ENCODE measurements at places on chromosomes 3 and 15.

GRCh38 chr15:83378921-83379578 lies 68.1 kb upstream of the SH3GL3 start:
- DNase-seq, result no peak

DNA sequence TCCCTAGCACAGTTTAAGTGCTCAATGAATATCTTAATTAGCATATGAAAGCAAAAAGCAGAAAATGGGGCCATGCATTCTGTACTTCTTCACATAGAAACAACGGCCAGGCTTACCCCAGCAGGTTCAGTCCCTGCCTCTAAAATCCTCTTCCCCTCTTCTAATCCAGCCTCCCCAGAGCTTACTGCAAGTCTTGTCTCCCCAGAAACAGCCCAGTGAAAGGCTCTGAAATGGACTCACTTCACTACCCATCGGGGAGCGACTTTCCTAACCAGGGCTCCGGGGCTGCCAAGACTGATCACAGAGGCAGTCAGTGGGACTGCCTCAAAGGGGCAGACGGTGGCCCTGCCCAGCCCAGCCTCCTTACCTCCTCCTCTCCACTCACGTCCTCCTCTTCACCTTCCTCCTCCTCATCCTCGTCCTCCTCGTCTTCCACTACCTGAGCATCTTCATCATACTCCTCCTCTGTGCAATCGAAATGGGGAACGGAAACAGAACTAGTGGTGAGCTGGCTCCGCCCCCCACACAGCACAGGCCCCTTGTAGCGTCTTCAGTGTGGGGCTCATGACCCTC lies 38.0 kb downstream of the ANP32A start:
- DNase-seq, result no peak

DNA sequence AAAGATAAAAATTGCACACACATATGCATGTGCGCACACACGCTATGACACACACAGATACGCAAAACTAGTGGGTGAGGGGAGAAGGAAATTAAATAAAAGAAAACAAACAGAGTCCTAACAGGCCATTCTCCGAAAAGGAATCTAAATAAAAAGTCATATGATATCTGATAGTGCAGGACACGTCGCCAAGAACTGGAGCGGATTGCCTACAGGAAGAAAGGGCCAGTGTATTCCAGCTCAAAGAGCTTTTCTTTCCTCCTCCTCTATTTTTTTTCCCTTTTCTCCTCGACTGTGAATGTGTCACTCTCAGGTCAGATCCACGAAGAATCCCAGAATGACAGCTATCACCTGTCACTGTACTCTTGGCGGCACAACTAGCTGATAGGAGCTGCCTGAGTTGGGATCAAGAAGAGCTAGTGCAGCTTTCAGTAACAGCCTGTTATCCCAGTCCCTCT lies 157.8 kb downstream of the TIGIT start:
- DNase-seq, result no peak

GRCh38 chr15:57470543-57470942 lies 94.2 kb downstream of the CGNL1 start:
- DNase-seq, result no peak

DNA sequence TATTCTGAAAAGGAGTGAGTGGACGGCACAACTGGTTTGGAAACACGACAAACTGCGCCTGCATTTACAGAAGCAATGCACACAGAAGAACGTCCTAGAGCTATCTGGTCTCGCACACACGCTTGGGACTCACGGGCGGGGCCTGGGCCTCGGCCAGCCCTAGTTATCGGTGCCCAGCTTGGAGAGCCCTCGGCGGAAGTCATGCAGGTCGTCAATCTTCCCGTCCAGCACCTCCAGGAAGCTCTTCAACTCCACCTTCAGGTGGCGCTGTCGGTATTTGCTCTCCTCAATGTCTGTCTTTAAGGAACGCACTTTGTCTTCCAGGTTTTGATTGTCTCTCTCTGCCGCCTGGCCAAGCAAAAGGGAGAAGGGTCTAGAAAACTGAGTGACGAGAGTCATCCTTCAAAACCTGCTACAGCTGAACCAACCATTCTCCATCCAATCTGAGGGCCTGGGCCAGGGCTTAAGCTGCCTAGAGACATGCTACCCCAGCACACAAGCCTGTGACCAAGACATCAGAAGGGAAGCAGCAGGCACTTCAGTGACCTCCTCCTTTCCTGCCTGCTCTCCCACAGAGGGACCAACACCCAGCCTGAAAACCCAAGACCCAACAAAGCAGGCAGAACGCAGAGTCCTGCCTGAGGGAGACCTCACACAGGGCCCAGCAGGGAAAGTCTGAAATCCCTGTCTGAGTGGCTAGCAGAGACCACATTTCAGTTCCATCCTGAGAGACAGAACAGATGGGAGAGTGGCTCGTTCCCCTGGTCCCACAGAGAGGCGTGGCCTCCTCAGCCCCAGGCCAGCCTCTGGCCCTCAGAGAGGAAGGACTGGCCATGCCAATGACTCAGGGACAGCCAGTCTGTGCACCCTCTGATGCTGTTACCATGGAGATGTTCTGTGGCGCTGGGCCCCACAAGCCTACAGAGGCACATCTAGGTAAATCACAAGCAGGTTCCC lies 40.4 kb downstream of the WHAMM start:
- DNase-seq, result no peak

GRCh38 chr3:66456711-66457173 lies 44.1 kb downstream of the LRIG1 start:
- no peak for DNase-seq

DNA sequence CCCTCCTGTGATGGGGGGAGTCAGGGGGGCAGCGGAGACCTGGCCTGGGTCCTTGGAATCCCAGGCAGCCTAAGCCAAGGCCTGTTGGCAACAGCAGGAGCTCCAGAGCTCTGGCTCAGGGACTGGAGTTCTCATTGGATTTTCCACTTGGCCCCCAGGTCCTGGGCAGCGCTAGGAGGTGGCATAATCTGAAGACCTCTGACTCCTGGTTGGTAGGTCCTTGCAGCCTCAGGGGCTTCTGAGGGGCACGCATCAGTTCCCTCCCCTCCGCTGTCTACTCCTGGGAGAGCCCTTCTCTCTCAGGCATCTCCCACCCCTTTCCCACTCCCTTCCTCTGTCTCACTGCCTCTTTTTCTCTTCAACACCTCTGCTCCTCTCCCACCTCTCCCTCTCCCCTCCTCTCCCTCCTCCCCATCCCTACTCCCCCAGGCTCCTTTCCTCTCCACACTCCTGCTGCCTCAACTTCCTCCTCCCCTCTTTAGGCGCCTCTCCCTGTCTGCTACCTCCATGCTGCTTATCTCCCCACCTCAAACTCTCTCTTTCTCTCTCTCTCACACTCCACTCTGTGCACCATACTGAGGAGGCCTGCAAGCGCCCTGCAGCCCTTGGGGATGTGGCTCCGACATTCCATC lies 41.1 kb upstream of the SLC6A1 start:
- DNase-seq, result no peak

- no peak for DNase-seq
Observed at GRCh38 chr3:139687431-139687830, 9.7 kb upstream of the NMNAT3 start.

DNA sequence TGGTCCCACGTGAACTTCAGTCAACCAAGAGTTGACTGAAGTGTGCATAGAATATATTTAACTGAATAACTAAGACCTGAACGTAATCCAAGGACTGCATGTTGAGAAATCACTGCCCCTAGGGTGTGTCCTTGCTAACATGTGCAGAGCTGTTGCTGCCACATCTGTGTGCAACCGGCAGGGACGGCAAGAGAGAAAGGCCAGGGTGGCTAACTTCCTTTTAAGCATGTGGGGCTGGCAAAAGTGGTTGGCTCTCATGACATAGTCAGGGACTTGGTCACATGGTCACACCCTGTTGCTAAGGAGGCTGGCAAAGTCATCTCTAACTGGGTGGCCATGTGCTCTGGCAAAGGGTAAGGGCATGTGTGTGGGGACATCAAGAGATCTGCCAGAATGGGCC lies 52.4 kb downstream of the GASK1A start:
- DNase-seq, result no peak

DNA sequence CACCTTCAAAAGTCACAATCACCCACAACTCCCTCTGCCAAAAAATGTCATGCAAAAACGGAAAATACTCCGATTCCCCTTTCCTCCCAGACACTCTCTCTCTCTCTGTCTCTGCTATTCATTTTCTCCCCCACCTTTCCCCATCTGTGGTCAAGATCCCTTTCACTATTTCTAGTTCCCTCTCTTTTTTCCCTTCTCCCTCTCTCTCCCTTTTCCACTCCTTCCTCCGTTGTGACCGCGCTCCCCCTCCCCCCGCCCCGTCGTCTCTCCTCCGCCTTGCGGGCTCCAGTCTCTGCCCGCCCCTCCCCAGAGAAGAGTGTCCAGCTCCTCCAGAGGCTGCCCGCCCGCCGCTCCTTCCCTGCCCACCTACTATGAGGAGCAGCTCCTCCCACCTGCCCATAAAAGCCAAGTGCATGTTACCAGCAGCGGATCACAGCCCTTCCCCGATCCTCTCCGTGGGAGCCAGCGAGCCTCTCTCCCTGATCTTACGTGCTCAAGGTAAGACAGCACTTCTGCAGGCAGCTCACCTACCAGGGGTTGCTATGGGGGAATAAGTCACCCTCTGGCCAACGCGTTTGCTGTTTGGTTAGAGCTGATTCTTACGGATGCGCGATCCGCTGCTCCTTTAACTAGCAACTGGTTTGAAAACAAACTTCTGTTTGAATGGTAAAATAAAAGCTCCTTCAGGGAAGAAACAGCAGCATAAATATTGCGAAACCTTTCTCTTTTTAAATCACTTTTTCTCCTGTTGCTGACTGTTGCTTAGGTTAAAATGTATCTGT lies at the start of gene COL8A1:
TSS of gene COL8A1 (plus strand) at position 428 of the 782 bp plus-strand sequence. CDS start 152,089 bp downstream, outside the sequence.
- no peak for DNase-seq

DNA sequence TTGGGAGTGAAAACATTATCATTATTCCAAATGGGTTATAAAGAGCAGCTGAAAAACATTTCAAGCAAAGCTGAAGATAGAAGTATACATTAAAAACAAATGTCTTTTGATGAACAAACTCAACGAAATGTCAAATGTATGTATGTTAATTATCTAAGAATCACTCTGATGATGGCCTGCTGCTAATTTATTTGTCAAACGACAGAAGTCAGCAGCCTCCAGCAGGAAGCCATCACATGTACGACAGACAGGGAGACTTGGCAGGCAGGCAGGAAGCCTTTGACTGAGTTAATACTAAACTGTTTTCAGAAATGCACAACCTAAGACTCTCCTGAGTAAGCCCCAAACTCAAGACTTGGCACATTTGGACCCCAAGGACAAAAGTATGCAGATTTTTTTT lies 491.1 kb downstream of the ZNF385D start:
- no peak for DNase-seq

DNA sequence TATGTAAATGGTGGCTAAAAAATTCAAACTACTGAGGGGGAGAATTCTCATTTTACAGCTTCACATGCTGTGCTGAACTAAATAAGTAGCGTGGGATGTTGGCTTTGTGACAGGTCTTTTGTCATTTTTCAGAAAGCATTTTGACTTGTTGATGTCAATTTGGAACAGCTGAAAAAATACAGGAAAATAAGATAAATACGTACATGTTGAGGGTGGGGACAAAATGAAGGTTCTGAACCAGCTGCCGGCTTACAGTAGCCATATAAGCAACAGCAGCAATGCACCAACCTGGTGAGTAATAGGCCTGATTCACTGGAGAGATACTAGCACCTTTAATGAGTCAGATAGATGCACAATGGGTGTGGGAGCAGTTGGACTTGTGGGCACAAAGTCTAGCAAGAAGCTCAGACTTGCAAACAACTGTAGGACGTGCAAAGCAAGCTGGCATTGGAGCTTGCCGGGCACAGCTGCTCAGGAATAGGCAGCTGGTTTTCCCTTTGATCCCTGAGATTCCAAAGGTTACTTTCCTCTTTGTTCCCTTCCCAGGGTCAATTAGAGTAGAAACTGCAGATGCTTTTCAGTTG lies 12.9 kb downstream of the B3GNT5 start:
- no peak for DNase-seq

- DNase-seq, result no peak
Observed at GRCh38 chr3:183244219-183244618, 8.8 kb upstream of the B3GNT5 start.

DNA sequence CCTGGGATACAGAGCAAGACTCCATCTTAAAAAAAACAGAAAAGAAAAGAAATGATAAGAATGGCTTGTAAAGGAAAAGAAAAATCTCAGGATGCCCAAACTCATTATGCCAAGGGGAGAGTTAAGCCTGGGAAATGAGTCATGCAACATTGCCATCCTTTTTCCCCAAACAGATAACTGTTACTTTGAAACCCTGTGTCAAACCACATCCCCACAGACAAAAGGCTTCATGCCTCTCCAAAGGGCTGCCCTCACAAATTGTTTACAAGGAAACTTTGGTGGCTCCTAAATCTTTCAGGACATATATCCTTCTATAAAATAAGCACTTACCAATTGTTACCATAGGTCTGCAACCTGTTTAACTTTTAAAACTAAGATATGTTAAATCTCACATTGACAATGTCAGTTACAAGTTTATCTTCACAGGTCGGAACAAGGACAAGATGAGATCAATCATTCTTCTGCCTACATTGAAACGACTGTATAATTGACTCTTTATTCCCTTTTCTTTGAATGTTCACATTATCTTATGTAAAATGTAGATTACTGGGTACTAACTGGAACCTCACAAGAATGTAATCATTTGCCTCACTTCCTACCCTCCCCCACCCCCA lies 18.6 kb upstream of the SENP7 start:
- DNase-seq, result no peak

Data from cortex of kidney (tissue), 1 donor.